ENCODE measurements at places on chromosomes 5 and 9.
A peak's percentile ranks its signal among the peaks of the same experiment; 100 is the strongest.

GRCh38 chr5:81601919-81602318, 149.0 kb downstream of the SSBP2 start:
- DNase-seq: no peak

- DNase-seq: no peak
Observed at GRCh38 chr5:152170350-152170749, 234.7 kb downstream of the NMUR2 start.

DNA sequence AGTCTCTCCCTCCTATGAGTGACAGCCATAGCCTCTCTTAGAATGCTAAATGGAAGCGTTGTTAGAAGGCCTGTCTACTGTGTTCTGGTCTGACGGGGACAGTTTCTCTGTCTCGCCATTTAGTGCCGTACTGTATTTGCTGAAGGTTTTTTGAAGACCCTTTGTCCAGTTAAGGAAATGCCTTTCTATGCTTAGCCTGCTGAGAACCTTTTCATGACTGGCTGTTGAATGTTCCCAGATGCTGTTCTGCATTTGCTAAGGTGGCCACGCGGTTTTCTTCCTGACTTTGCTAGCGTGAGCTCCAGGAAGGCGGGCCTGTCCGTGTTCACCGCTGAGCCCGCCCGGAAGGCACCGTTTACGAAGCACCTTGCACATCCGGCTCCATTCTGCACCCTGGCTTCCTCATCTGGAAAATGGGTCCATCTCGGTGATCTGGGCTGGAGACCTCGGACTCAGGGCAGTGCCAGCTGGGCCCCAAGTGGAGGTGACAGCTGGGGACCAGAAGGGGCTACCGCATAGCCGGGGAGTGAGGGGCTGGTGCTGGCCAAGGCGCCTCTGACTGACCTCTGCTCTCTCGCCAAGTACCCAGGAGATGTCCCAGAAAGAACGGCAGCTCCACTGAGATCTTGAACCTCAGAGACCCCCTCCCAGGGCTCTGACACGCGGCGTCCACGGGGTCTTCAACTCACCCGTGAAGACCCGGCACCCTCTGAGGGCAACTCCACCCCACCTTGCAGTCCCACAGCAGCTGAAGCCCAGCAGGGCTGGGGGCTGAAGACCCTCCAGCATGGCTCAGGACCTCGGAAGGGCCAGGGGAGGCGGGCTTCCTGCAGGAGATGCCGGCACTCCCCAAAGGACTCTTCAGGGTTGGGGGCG, 52.5 kb upstream of the NKD2 start:
- no peak for DNase-seq

DNA sequence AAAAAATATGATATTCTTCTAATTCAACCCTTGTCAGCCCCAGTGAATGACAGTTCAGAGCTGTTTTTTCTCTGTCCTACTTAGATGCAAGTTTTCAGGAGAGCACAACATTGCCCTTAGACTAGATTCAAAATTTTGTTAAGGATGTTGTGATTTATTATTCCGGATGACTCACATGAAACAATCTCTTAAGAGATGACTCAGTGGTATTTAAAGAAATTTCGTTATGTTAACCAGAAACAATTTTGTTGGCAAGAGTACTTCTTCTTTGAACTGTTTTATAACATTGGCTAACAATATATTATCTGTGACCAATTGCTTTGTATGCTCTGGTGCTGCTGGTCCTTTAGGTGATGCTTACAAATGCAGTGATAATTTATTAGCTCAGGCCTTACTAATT, 132.0 kb downstream of the IZUMO3 start:
- DNase-seq: no peak

DNA sequence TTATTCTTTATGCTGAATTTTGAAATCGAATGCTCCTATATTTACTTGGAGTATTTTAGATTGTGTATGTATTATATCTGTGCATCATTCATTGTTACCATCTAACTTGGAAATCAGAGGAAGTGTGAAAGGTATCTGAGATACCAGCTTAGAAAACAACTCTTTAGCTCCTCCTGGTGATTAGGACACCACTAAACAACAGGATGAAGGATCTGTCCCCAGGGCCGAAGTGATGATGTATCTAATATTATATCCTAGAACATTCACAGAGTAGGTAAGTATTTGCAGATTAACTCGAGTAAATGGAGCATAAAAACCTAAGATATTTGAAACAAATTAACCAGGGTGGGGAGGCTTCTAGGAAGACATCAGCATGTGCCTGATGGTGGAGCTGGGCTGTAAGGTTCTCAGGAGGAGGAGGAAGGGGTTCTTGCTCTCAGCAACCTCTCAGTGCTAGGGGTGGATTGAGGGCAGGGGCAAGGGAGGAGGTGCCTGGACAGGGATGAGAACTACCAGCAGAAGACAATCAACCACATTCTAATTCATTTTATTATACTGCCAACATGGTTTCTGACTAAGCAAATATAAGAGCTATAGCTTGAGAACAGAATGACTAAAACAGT, 2.6 kb upstream of the NFIL3 start:
- peak; percentile 64 for DNase-seq

GRCh38 chr9:1510712-1511111, 460.6 kb downstream of the DMRT2 start:
- DNase-seq: no peak

GRCh38 chr5:170589643-170590042, 85.8 kb downstream of the KCNIP1 start:
- DNase-seq: no peak

DNA sequence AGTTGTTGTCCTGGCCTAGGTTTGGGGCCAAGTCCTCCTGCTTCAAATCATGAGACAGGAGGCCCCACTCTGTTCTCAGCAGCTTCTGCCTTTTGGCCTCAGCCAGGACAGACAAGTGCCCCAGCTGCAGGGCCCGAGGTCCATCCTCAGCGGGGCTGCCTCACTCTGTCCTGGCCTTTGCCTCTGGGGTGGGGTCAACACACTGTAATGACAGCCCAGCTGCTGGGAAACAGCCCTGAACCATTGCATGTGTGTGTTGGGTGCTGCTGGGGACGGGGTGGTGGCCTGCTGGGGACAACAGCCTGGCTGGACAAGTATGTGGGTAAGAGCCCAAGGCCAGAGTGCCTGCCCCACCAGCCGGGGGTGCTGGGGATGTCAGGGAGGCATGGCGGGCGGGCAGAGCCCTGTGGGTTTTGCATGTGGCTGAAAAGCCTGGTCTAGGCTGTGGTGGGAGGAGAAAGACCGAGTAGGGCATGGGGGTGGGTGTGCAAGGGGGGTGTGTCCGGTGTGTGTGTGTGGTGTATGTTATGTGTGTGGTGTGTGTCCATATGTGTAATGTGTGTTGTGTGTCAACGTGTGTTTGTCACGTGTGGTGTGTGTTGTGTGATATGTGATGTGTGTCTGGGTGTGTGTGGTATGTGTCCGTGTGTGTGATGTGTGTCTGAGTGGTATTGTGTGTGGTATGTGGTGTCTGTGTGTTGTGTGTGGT, 71.7 kb downstream of the KCNT1 start:
- DNase-seq: no peak

DNA sequence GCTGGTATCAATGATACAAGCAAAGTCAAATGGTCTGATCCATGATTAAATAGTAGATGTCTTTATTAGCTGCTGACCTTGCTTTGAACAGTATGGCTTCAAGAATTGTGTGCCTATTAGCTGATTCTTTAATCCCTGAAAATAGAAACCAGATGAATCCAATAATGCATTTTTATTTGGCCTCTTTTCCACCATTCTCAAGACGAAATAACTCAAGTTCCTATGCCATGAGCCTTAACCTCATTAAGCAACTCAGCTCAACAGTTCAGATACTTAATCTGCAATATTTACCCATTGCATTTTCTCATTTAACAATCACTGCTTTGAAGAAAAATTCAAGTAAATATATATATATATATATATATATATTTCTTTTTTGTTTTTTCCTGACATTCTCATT, 588.6 kb upstream of the MEF2C start:
- DNase-seq: no peak

- DNase-seq: no peak
Observed at GRCh38 chr9:10050016-10050415, 562.8 kb downstream of the PTPRD start.

DNA sequence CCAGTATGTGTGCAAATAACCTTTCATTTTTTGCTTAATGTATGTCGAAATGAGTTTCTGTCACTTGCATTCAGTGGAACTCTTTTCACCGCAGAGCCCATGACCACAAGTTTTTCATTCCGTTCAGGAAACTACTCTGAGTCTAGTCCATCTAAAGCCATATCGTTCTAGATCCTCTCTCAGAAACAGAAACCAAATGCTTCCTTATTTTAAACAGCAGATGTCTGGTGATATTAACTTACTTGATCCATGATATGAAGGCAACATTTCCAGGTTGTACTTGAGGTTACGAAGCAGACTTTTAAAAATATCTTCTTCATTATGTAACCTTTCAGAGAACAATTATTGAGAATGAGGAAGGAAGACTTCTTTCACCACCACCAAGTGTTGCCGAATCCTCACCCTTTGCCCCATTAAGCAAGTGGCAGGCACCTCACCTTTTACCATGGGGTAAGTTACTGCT, 72.4 kb upstream of the GNAQ start:
- peak; percentile 67 for DNase-seq

GRCh38 chr5:2666081-2666480, 85.4 kb downstream of the IRX2 start:
- DNase-seq: no peak

GRCh38 chr9:127724012-127724411, 8.1 kb downstream of the TTC16 start:
- DNase-seq: no peak

Measured in activated CD4-positive, alpha-beta T cell treated with anti-CD3 and anti-CD28 coated beads, Interleukin-10, Interleukin-2, amounts not matched to agents 100 ng/mL and 50 ng/mL, durations not matched to agents 16 hours and 8 hours (primary cell).